ENCODE measurements at places on chromosomes 16 and 17.

- DNase-seq: no peak
Observed at GRCh38 chr16:28834349-28834748, 11.6 kb downstream of the ATXN2L start.

- no peak for DNase-seq
Observed at GRCh38 chr17:42459256-42459800, 650 bp downstream of the ATP6V0A1 start.

GRCh38 chr17:82594571-82594970 is 53.7 kb downstream of the WDR45B start:
- DNase-seq: no peak

DNA sequence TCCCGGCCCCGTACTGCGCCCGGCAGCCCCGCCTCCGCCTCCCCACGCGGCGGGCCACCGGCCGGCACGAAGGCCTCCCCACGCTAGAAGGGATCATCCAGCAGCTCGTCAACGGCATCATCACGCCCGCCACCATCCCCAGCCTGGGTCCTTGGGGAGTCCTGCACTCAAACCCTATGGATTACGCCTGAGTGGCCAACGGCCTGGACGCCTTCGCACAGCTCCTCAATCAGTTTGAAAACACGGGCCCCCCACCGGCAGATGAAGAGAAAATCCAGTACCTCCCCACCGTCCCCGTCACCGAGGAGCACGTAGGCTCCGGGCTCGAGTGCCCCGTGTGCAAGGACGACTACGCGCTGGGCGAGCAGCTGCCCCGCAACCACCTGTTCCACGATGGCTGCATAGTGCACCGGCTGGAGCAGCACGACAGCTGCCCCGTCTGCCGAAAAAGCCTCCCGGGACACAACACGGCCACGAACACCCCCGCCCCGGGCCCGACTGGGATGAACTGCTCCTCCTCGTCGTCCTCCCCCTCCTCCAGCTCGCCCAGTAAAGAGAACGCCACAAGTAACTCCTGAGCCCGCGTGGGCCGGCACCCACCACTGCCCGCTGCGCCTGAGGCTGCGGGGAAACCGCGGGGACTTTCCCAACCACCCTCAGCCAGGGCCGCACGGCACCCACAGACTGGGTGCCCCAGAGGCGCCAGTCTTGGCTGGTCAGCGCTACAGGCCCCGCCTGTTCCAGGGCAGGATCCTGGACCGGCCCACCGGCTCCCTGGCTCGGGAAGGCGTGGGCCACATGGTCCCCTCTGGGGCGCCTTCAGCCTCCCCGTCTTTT is 39.0 kb upstream of the AKAP1 start:
- peak; percentile 1 for DNase-seq

- DNase-seq: no peak
Observed at GRCh38 chr17:9266697-9267117, 245.4 kb downstream of the NTN1 start.

DNA sequence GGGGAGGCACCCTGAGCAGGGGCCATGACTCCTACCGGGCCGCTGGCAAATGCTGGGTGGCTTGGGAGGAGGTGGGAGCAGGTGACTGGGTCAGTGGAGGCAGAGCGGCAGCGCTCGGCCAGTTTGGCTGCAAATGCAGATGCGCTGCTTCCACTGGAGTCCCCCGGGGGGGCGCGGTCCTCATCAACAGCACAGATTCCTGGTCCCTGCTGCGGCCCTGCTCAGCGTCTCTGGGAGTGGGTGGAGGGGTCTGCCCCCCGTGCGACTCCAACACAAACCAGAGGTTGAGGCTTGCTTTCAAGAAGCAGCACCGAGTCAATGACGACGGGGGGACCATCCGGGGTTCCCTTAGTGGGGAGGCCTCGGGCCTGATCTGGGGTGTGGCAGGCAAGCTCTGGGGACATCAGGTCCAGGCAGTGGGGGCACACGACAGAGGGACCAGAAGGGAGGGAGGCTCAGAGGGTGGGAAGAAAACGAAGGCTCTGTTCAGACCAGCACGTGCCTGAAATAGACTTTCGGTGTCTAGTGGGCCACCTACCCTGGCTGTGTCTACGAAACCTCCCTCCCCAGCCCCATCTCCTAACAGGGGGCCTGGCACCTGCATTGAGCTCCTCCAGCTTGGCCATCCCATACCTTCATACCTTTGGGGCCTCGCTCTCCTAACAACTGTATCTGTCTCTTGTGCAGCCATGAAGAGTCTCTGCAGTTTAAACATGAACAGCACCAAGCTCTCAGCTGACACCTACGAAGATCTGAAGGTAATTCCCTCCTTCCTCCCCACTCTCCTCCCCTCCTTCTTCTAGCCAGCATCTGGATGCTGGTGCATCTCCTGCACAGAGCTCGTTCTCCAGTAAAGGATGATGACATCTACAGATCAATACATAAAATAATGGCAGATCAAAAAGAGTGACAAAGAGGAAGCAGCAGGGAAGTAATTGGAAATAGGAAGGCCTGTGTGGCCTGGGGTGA is 72.5 kb upstream of the PLCG2 start:
- no peak for DNase-seq

GRCh38 chr16:47247690-47248089 is 103.9 kb upstream of the NETO2 start:
- DNase-seq: no peak

DNA sequence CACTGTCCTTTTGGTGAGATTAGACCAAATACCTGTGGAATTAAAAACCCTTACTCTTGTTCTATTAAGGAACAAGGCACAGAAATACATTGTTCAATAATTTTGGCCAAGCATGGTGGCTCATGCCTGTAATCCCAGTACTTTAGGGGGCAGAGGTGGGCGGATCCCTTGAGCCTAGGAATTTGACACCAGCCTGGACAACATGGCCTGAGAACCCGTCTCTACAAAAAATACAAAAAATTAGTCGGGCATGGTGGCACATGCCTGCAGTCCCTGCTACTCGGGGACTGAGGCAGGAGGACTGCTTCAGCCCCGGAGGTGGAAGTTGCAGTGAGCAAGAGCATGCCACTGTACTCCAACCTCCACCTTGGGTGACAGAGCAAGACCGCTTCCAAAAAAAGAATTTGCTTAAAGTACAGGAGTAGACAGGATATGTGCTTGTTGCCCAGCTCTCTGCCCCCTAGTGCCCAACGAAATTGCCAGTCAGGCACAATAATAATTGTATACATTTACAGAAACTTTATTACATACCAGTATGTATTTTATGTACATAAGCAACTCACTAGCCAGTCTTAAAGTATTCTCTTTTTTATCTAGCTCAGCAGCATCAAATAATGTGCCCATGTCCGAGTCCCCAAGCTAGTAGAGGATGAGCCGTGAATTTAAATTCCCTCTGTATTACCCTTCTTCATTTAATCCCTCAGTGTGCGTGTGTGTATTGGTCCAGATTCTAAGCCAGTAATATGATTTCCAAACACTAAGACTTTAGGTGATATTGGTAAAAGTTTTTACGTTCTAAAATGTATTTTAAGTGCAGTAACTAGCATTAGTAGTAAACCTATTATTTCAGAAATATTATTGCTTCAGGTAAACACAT is 1.4 kb downstream of the THUMPD1 start:
- no peak for DNase-seq

GRCh38 chr17:16352303-16352666 is 984 bp downstream of the CENPV start:
- no peak for DNase-seq

GRCh38 chr16:87922250-87922871 is 14.0 kb downstream of the CA5A start:
- no peak for DNase-seq

DNA sequence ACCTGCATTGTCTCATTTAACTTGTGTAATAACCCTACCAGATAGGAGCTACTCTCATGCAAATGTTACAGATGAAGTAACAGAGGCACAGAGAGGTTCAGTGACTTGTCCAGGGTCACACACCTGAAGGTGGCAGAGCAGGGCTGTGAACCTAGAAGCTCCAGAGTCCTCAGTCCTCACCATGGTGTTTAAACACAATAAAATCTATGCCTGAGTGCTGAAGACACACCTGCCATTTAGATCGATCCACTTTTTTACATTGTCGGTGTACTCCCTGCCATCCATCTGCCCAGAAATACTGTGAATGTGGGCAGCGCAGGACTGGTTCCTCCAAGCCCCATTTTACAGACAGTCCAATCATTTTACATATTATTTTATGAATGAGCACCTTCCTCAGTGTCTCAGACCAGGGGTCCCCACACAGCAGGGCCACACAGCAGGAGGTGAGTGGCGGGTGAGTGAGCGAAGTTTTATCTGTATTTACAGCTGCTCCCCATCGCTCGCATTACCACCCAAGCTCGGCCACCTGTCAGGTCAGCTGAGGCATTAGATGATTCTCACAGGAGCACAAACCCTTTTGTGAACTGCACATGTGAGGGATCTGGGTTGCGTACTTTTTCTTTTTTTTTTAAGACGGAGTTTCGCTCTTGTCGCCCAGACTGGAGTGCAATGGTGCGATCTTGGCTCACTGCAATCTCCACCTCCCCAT is 5.6 kb downstream of the IL4R start:
- no peak for DNase-seq

- DNase-seq: no peak
Observed at GRCh38 chr16:31502981-31503380, 5.2 kb downstream of the RUSF1 start.

DNA sequence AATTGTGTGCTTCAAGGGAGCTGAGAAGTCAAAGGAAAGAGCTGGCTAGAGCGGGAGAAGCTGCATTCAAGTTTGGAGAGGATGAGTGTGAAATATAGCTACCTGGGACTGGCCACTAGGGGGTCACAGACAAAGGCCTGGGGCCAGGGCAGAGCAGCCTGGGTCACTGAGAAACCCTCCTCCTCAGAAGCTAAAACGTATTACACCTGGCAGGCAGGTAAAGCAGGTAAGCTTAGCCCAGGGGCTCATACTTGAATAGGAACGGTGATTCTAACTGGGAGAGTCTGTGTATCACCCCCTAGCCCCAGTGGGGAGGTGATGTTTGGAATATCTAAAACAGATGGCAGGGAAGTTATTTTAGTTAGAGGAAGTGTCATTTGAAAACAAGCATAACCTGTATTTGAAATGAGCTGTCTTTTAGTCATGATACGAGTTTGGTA is 6.8 kb downstream of the KRT37 start:
- no peak for DNase-seq

DNA sequence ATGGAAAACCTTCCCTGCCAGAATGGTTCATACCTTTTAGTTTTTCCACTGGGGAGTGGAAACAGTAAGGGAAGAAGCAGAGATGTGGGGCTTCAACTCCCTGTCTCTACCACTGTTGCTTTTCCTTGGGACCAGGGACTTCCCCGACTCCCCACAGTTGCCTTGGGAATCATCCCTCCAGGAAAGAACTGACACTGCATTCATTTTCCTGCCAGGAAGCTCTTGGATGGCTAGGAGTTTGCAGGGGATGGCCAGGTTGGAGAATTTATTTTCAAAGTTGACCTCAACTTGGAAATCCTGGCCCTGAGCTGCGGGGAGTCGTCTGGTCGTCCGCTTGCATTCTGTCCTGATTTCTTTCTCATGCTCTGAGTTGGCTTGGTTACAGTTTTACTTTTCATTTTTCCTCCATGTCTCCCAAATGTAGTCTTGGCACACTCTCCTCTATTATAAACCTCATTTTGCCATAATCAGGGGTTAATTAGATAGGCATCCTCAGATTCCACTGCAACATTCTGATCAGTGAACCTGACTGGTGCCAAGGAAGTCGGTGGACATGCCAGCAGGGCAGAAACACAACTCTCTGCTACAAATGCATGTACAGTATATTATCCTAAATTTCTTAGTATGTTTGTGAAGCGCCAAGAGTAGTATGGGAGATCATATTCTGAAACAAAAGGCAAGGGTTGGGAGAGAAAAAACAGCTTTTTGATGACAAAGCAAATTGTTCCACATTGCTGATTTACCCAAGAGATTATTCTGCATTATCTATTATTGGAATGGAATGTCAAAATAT is 220.5 kb upstream of the XYLT1 start:
- DNase-seq: no peak

DNA sequence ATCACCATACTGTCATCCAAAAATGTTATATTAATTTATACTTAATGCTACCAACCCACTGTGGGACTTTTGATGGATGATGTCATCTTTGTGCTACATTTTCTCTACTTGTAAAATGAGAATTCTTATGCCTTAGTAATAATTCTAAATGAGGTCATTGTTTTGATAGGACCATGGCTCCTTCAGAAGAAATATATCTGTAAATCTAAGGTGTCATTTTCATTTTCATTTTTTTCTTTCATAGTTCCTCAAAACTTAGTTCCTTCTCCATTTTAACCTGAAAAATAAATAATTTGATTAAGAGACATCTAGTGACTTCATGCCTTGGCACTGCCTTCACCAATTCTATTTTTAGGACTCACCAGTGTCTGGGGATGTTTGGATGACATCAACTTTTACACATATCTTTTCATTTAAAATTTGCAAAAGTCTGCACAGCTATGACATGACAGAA is 48.7 kb downstream of the GPRC5B start:
- DNase-seq: no peak

- DNase-seq: no peak
Observed at GRCh38 chr17:30796016-30796415, 28.5 kb downstream of the CRLF3 start.

GRCh38 chr16:82769845-82770244 is 143.1 kb downstream of the CDH13 start:
- DNase-seq: no peak

- DNase-seq: no peak
Observed at GRCh38 chr16:27364493-27365141, 37.4 kb upstream of the IL21R start.

DNA sequence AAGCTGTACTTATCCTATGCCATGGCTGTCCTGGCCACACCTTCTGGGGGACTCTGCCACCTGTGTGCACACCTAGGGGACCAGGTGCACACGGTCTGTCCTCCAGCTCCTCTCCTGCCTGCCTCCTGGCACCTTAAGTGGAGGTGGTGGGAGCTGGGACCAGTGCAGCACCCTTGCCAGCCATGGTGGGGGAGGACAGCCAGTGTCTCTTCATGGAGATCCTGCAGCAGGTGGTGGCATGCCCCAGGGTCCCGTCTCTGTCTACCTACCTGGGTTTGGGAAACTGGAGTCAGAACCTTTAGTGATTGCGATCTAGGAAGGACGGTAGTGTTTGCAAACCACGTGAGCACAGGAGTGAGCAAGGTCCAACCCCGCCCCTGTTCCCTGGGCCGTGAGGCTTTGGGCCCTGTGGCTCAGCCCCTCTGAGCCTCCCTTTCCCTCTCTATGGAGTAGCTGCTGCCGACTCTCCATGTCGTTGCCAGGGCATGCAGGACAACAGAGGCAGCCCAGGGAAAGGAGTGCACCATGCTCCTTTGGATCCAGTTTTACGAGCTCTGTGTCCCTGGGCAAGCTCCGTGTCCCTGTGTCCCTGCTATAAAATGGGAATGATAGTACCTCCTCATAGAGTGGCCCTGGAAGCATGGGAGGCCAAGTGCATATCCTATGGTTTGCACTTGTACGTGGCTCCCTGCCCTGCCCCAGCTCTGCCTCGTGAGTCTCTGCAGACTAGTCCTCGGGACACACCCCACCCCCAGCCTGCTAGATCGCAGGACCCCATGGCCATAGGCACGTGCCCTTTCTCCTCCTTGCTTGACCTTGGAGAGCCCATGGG is 7.1 kb downstream of the ADGRG1 start:
- DNase-seq: no peak

DNA sequence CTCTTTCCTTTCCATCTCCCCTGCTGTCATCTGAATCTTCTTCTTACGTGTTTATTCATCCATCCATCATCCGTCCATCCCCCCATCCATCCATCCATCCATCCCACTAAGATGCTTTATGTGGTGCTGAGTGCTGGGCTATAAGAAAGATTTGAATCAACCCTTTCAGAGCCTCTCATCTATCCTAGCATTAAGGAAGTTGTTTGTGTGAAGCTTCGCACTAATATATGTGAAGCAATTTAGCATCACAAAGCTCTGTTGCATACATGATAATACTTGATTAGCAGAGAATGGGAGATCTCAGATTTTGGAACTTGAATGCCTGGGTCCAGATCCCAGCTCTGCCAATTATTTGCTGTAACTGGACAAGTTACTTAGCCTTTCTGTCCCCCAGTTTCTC is 255.7 kb downstream of the SHISA9 start:
- no peak for DNase-seq
